Neural progenitor cell (in vitro differentiated cells): ENCODE measurements at places on chromosomes 1 and 21. TPM values are rescaled to one million over a fixed set of nuclear protein-coding genes. Genes with fewer than 3 reads are reported as not detected.

KRTAP7-1 gene
- not detected in 2 replicates for total RNA-seq

LDLRAD1 gene
- total RNA-seq = not detected in 2 replicates

DNA sequence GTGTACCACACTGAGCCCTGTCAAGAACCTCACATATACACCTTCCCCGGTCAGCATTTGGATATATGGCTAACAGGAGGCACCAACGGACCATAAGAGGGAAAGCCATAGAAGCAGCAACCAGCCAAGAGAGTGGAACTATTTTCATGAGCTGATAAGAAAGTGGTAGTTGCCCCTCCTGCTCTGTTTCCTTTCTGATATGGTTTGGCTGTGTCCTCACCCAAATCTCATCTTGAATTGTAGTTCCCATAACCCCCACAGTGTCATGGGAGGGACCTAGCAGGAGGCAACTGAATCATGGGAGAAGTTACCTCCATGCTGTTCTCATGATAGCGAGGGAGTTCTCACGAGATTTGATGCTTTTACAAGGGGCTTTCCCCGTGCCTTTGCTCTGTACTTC lies 366.1 kb upstream of the DAB1 start:
- DNase-seq = no peak

PAPPA2 gene
- total RNA-seq = 0.17 and 0.65 TPM in 2 replicates

RYR2 gene
- 0.28 and 0.90 TPM in 2 replicates for total RNA-seq

- DNase-seq = no peak
Measured at GRCh38 chr1:62621907-62622306, 24.6 kb downstream of the ANGPTL3 start.

DNA sequence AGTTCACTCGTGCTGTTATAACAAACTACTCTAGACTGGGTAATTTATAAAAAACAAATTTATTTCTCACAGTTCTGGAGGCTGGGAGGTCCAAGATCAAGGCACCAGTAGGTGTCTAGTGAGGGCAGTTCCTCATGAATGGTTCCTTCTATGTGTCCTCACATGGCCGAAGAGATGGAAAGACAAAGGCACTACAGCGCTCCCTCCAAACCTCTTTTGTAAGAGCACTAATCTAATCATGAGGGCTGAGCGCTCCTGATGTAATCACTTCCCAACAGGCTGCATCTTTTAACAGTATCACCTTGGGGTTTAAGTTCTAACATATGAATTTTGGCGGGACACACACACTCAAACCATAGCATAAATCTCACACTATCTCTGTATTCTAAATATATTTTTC lies 54.0 kb upstream of the KANK4 start:
- DNase-seq = peak; percentile 63

- no peak for DNase-seq
Measured at GRCh38 chr1:152946651-152947256, at the start of gene SPRR5. Gene SPRR5 (plus strand): TSS chr1:152947206. CDS start chr1:152948555, 1,349 bp downstream.

- DNase-seq = no peak
Measured at GRCh38 chr1:211329764-211330201, 3.1 kb downstream of the TRAF5 start.

DNA sequence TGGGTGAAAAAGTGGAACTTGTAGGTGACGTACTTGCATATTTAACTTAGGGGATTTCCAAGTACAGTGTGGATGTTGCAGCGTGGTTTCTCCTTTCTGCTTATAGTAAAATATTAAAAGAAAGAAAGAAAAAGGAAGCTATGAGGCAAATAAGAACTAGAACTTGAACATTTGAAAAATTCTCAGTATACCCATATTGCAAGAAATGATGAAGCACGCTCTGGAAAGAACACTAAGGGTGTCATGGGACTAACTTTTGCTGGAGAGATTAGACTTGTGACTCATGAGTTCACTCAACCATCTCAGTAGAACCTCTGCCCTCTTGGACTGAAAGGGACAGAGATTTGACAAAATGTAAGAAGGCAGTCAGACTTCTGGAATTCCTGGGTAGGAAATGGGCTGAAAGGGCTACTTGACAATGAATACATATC lies 704.5 kb upstream of the ADGRL4 start:
- DNase-seq = no peak

C1orf53 gene
- total RNA-seq = 1.4 and 5.4 TPM in 2 replicates

DNA sequence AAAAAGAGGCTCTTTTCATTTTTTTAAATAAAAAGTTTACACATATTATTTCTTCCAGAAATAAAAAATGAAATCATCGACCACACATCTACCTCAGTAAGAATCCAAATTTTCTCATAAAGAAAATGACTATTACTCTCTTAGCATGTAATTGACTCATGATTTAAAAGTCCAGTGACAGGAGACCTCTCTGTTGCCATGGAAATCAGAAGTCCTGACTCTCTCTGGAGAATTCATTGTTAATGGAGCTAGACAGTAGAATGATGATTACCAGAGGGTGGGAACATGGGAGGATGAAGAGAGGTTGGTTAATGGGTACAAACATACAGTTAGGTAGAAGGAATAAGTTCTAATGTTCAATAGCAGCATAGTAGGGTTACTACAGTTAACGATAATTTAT lies 5.0 kb upstream of the CLCA4 start:
- DNase-seq = no peak

TNFSF4 gene
- total RNA-seq = 1.2 and 2.1 TPM in 2 replicates

KCNK1 gene
- 0.11 and 0.31 TPM in 2 replicates for total RNA-seq
